ENCODE measurements at places on chromosomes 2 and 18.

GRCh38 chr2:31083234-31083993 is 54.8 kb downstream of the GALNT14 start:
- DNase-seq, result no peak

DNA sequence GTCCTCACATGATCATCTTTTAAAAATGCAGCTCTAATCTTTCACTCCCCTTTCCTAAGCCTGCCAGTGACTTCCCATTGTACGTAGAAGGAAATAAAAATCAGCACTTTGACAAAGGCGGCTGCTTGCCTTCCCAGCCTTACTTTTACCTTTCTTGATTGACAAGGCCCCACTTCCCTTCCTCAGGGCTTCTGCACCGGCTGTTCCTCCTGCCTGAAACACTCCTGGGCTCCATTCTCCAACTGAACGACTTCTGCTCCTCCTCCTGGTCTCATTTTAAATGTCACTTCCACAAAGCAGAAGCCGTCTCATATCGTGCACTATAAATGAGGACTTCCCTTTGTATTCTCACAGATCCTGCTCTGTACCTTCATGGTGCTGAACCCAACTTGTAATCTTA is 56.1 kb downstream of the OSBPL6 start:
- no peak for DNase-seq

- no peak for DNase-seq
These were observed 17.1 kb downstream of the DPP4 start for GRCh38 chr2:162056796-162057399.

- DNase-seq, result no peak
These were observed 125.2 kb upstream of the ARL5A start for GRCh38 chr2:151953467-151953866.

GRCh38 chr2:95057535-95058370 is 32.2 kb downstream of the MAL start:
- DNase-seq, result no peak

GRCh38 chr2:26302846-26303245 is 43.1 kb upstream of the SELENOI start:
- no peak for DNase-seq

DNA sequence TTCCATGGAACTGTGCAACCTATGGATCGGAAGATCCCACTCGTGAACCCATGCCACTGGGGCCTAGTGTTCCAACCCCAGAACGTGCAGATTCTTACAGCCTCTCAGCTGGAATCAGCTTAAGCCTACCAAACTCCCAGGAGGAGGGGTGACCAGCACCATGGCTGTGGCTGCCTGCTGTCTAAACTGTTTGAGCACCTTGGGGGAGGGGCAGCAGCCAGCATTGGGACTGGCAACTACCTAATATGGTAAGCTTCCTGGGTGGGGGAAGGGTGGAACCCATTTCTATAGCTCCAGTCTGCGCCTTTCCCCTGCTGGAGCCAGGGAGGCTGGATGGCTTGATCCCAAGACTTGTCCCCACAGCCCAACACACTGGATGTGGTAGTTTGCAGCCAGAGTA is 10.7 kb upstream of the POLE4 start:
- DNase-seq, result no peak

DNA sequence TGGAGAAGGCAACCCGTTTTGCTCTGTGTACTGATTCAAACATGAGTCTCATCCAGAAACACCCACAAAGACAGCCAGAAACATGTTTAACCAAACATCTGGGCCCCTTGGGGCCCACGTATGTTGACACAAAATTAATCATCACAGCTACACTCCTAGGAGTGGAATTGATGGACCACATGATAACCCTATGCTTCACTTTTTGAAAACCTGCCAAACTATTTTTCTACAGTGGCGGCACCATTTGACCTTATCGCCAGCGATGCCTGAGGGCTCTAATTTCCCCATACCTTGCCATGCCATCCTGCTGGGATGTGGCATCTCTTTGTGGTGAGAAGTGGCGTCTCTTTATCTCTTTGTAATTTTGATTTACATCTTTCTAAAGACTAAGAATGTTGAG is 38.5 kb downstream of the PSMG2 start:
- DNase-seq, result no peak

Data from activated gamma-delta T cell treated with anti-CD3 and anti-CD28 coated beads, Interleukin-2, amount 50 U/mL, for 16 hours (primary cell).